NCI-H446 (cell line): ENCODE measurements at places on chromosomes 12 and 14.
A peak's percentile ranks its signal among the peaks of the same experiment; 100 is the strongest.

GRCh38 chr12:123941624-123942237, 30.9 kb downstream of the CCDC92 start:
- DNase-seq: no peak

GRCh38 chr14:30252783-30253674, 305.9 kb upstream of the G2E3 start:
- no peak for DNase-seq

DNA sequence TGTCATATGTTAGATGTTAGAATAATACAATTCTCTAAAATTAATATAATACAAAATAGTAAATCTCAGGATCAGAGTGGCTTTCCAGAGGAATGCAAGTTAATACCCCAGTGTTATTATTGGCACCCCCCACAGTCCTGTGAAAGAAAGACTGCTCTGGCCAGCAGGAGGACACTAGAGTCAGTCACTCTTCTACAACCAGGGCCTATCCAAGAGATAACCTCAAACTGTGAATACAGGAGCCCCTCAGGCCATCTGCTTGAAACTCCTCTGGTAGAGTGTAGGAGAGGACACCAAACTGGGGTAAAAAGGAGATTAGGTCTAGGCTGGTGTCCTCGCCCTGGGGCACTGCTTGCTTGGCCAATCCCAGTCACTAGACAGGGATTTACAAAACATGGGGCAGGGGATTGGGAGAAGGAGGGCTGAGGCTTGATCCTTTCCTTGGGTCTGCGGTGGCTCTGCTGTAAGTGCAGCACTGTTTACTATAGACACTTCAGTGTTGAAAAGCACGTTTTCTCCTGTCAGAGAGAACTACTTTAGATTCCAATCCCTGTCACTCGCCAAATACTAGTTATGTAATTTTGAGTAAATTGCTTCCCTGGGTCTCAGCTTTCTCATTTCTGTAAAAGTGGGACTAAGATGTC, 44.5 kb upstream of the PTPRR start:
- no peak for DNase-seq

DNA sequence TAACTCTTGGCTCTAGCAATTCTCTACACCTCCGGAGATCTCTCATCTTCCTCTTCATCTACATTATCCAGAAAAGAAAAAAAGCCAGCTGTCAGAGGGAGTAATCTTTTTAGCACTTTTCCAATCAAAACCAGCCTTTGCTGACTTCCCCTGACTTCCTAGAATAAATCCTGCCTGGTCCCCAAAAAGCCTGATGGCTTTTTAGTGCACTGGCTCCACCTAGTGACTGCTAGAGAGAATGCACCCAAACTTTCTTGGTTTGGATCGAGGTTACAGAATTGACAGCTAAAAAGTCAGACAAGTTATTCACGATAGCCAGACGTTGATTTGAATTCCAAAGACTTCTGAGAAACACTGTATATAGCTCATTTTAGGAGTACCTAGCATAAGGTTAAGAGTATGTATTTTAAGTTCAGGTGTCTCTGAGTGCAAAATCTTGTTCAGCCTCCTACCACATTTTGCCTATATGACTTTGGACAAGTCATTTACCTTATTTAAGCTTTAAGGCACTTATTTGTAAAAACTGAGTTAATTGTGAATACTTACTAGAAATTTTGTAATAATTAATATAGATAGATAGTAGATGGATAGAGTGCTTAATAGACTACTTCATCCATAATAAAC, 185.7 kb upstream of the GRIN2B start:
- peak; percentile 11 for DNase-seq

DNA sequence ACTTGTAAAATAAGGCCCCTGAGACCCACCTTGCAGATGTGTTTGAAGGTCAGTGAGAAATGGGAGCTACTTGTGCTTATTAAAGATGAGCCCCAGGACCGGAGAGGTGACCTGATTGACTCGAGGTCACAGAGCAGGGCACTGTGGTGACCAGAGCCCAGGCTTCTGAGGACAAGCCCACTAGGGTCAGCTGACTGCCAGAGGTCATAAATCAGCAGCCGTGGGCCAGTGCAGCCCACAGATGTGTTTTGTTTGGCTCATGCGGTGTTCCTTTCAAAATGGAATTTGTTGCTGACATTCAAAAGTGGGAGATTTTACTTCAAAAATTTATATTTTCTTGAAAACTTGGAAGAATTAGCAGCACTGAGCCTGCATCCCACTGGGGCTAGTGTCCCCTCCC, 24.5 kb downstream of the JDP2 start:
- no peak for DNase-seq

GRCh38 chr12:131530422-131530821, 180.5 kb upstream of the SFSWAP start:
- DNase-seq: no peak

DNA sequence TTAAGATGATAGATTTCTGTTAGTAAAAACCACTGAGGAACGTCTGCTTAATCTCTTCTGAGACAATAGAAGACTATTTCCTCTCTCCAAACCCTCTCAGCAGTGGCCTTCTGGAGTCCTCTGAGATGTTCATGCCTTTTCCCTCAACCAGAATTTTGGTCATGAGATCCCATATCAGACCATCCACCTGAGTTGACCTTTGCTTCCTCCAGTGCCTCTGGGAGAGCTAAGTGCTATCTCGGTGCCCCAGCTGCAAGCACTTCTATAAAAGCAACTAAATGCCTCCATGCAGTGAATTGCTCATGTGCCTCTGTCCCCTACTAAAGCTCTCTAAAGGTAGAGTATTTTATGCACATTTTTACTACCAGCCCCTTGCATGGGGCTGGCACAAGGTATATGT, 172.8 kb upstream of the BCL2L14 start:
- no peak for DNase-seq

GRCh38 chr14:93051600-93052546, 63.9 kb downstream of the ITPK1 start:
- DNase-seq: no peak

DNA sequence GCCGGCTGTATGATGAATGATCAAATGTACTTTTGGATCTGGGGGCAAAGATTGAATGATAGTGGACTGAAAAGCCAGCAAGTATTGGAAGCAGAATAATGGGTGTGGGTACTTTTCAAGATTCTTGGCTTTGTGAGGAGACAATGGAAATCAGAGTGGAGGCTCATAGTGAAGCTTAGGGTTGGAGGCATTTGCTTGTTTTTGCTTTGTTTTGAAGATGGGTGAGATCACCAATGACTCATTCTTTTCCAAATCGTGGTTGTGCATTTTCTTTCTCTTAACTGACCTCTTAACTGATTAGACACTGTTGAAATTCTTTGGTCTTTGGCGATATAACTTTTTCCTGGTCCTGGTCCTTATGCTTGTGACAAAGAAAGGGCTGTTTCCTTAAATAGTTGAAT, 54.4 kb downstream of the PELI2 start:
- no peak for DNase-seq

DNA sequence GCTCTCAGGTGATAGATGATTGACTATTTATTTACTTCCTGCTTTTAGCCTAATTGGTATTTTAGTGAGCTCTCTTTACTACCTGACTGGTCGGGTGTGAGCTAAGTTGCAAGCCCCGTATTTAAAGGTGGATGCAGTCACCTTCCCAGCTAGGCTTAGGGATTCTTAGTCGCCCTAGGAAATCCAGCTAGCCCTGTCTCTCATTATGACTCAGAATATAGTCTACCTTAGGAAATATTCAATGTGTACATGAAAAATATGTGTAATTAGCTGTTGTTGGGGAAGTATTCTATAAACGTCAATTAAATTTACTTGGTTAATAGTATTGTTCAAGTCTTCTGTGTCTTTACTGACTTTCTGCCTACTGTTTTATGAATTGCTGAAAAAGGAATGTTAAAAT, 306.9 kb upstream of the DIO2 start:
- DNase-seq: no peak

GRCh38 chr12:64610079-64610659, at the start of gene RASSF3:
RASSF3 (plus strand) TSS chr12:64610495; CDS start chr12:64610633, 138 bp downstream.
- peak; percentile 71 for DNase-seq

DNA sequence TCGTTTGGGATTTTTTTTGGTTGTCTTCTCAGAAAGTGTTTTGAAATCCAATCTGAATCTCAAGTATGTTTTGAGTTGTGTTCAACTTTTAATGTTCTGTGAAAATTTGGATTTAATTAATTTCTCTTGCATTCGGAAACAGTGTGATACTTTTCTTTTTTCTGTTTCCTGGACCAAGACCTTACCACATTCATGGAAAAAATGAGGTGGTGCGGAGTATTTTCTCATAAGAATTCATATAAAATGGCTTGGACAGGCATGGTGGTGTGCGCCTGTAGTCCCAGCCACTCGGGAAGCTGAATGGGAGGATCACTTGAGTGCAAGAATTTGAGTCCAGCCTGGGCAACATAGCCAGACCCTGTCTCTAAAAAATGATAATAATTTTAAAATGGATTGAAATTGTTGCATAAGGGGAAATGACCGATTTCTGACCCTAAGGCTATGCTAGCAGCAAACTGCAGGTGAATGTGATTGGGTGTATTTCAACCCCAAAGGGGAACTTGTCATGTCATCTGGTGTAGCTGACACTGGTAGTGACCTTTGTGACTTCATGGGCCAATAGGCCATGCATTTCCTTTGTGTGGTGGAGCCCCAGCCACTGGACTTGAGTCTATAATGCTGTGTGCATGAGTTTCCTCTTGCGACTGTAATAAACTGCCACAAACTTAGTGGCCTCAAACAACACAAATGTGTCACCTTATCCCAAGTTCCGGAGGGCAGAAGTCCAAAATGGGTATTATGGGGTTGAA, 123.5 kb upstream of the RFLNA start:
- no peak for DNase-seq

GRCh38 chr14:71250791-71251190, 343.5 kb downstream of the PCNX1 start:
- no peak for DNase-seq

GRCh38 chr12:7190268-7191055, 976 bp downstream of the PEX5 start:
- no peak for DNase-seq

DNA sequence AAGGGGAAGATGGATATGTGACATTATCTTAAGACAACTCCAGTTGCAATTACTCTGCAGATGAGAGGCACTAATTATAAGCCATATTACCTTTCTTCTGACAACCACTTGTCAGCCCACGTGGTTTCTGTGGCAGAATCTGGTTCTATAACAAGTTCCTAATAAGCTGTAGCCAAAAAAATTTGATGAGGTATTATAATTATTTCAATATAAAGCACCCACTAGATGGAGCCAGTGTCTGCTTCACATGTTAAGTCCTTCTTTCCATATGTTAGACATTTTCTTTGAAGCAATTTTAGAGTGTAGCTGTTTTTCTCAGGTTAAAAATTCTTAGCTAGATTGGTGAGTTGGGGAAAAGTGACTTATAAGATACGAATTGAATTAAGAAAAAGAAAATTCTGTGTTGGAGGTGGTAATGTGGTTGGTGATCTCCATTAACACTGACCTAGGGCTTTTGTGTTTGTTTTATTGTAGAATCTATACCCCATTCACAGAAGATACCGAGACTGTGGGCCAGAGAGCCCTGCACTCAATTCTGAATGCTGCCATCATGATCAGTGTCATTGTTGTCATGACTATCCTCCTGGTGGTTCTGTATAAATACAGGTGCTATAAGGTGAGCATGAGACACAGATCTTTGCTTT, 36.9 kb downstream of the PSEN1 start:
- peak; percentile 55 for DNase-seq

DNA sequence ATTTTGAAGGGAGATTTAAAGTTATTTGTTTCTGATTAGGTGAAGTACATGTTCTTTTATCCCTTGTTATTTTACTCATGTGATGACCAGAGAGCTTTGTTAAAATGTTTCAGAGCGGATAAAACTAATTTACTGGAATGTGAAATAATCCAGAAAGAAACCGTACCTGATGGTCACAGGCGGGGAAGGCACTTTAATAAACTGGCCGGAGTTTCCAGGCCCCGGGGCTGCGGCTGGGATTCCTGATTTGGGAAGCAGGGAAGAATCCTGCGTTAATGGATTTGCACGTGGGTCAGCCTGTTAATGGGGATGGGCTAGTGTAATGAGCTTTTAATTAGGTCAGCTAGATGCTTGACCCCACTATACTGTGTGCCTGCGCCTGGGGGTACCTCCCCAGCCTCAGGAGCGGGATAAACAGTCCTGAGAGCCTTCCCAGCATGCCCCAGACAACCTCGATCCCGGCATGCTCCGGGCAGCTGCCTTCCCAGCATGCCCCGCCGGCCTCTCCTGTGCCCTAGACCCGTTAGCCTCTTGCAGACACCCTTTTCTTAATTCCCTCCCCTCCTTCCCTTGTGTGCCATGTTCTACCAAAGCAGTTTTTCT, 208.6 kb upstream of the CDKN3 start:
- DNase-seq: no peak

- no peak for DNase-seq
Measured at GRCh38 chr14:83863042-83863774, 1666.7 kb upstream of the FLRT2 start.

- DNase-seq: peak; percentile 28
Measured at GRCh38 chr12:42946871-42947381, 357.4 kb upstream of the PRICKLE1 start.

GRCh38 chr12:125149160-125150108, 84.2 kb downstream of the AACS start:
- DNase-seq: peak; percentile 60

- no peak for DNase-seq
Measured at GRCh38 chr14:64069634-64070359, 217.0 kb downstream of the SYNE2 start.

DNA sequence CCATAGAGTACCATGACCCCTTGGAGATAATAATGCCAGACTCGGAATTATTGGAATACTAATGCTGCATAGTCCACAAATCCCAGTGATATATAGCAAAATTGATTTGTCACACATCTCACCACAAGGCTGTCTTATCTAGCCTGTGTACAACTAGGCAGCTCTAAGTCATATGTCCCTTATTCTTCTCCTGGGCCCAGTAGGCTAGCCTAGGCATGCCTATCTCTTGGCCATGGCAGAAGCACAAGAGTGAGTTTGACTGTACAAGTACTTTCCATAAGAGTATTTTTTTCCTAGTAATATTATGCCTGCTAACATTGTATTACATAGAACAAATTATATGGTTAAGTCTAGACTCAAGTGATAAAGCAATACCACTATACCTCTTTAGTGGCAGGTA, 1122.1 kb upstream of the SEL1L start:
- no peak for DNase-seq

- DNase-seq: no peak
Measured at GRCh38 chr14:91032248-91032647, 28.2 kb downstream of the RPS6KA5 start.

DNA sequence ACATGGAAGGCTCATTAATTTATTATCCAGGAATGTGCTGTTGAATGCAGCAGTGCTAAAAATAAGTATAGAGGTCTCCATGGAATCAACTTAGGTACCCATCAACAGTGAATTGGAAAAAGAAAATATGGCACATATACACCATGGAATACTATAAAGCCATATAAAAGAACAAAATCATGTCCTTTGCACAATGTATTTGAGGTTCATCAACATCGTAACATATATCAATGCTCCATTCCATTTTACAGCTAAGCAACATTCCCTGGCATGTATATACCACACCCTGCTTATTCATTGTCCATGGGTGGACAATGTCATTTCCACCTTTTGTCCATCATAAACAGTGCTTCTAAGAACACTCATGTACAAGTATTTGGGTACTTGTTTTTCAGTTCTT, 147.8 kb upstream of the RASSF8 start:
- no peak for DNase-seq

DNA sequence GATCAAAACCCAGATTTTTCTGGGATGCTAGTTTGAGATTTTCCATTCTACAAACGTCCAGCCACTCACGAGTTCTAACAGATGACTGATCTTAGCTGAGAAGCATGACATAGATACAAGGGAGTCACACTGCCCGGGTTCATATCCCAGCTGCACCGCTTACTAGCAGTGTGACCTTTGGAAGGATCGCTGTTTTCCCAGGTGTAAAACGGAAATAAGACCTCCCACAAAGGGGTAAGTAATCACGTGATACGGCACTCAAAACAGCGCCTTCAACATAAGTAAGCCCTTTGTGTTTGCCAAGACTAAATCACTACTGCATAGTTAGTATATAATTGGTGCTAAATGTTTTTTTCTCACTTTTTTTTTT, 624 bp upstream of the PWP1 start:
- DNase-seq: peak; percentile 16
